Caki2 (cell line): ENCODE measurements at places on chromosomes 1 and 21. TPM values are rescaled to one million over a fixed set of nuclear protein-coding genes. Genes with fewer than 3 reads are reported as not detected.

DNA sequence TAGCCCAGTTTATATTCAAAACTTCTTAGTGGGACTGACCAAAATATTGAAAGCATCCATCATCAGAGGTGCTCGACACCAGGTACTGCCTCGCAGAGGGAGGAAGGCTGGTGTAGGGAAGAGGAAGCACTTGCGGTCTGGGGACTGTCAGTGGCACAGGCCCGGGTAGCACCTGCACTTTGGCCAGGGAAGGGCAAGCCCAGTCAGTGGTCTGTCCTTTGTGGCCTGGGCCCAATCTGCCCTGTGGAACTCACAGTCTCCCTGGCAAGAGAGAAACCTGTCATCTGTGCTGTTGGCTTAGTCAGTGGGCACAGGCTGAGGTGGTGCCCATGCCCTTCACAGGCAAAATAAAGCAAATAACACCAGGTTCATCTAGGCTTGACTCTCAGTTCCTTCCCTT, 77.4 kb downstream of the SYT6 start:
- no peak for DNase-seq

HTR6 gene
- total RNA-seq, result not detected in 2 replicates

- DNase-seq, result peak; percentile 62
These were observed 2.7 kb upstream of the PSMD4 start for GRCh38 chr1:151251656-151252470.

DNA sequence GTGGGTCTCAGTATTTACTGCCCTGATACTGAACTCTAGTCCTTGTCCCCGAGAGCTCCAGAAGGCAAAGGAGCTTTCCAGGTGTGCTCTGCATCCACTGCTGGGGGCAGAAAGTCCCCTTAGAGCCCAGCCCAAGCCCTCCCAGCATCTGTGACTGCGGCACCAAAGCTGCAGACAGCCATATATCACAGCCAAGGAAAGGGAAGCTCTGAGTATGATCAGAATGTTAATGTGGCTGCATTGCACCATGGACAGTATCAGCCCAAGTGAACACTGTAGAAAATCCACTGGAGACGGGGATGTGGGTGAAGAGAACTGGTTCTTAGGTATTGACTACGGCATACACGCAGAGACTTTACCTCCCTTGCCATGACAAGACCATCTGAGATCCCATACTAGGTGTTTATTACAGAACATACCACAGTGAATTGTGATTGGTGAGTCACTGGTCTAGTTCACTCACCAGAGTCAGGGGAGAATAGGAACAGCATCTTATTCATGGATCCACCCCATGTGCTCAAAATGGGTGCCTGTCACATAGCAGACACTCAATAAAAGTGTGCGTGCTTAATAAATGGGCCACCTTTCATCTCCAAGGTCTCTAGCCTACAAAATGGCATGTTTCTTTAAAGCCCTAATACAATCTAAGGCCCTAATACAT, 170.3 kb downstream of the HHIPL2 start:
- DNase-seq, result no peak

- DNase-seq, result peak; percentile 26
These were observed 31.2 kb downstream of the CDCP2 start for GRCh38 chr1:54121482-54122134.

- DNase-seq, result no peak
These were observed 20.6 kb downstream of the INPP5B start for GRCh38 chr1:37926038-37926924.

DNA sequence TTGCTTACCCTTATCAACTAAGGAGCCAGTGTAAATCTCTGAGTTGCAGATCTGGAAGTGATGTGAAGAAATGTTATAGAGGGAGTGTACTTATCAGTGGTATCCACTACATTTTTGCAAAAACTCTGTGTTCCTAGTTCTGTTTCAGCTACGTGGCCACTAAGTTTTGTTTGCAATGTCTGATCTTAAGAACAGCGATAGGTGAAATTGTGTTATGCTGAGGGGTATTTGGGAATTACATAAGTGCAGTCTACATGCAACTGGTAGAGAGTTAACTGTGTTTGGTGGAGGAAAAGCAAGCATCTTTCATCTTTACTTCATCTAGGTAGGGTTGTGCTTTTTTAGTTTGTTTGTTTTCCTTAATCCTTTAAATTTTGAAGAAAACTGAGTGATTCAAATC, 198.8 kb upstream of the SGIP1 start:
- DNase-seq, result no peak

DNA sequence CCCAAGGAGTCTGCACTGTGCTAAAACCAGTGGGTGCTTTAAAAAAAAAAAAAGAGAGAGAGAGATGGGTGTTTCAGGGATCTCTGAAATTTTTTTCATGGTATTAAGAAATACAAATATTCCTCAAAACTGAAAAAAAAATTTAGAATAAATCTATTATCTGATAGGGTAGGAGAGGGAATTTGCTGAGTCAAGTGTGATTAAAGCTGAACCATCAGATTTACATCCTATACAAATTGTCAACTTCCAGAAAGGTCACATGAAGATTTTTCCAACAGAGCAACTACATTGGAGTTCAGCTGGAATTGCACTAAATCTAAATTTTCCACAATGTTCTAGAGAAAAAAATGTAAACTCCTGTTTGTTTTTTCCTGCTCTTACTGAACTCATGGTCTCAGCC, 79.3 kb upstream of the DSCAM start:
- no peak for DNase-seq

DNA sequence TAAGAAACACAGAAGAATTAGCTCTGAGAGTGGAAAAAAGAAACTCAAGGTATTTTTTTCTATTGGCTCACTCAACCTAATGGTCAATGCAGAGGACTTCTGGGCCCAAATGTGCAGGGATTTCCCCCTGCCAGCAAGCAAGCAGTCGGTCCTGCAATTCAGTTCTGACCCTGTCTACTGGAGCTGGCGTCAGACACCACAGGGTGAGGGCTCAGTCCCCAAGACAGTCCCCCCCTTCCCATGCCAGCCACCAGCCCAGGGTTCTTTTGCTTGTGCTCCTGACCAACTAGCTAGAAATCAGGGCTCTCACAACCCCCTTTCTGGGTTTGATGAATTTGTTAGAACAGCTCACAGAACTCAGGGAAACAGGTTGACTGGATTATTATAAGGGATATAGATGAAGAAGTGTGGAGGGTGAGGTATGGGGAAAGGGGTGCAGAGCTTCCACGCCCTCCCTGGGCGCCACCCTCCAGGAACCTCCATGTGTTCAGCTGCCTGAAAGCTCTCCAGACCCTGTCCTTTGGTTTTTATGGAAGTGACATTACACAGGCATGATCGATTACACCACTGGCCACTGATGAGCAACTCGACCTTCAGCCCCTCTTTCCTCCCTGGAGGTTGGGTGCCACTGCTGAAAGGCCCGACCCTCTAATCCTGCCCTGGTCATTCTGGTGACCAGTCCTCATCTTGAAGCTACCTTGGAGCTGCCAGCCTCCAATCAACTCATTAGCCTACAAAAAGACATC, 22.5 kb upstream of the PWP2 start:
- DNase-seq, result no peak

RAB7B gene
- total RNA-seq, result 1.1 and 1.4 TPM in 2 replicates

- DNase-seq, result no peak
These were observed 5.0 kb downstream of the RABGGTB start for GRCh38 chr1:75791022-75791421.

GRCh38 chr21:31236528-31236927, 107.5 kb downstream of the TIAM1 start:
- DNase-seq, result no peak

DNA sequence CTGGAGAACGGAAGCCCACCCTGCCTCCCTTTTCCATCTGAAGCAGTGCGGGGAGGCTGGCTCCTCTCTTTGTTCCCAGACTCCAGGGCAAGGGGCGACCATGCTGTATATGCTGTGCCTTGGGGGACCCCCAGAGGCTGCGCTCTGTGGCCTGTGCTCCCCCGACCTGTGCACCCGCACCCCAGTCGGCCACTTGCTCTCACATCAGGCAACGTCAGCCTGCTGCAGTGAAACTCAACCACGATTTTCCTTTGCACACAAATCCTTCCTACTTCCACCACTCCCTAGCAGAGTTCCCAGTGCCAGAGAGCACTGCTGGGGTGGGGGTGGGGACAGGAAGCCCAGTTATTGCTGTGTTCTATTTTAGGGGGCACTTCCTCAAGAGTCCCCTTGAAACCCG, 52.5 kb downstream of the SIM2 start:
- DNase-seq, result no peak

SLAMF9 gene
- not detected in 2 replicates for total RNA-seq

DNA sequence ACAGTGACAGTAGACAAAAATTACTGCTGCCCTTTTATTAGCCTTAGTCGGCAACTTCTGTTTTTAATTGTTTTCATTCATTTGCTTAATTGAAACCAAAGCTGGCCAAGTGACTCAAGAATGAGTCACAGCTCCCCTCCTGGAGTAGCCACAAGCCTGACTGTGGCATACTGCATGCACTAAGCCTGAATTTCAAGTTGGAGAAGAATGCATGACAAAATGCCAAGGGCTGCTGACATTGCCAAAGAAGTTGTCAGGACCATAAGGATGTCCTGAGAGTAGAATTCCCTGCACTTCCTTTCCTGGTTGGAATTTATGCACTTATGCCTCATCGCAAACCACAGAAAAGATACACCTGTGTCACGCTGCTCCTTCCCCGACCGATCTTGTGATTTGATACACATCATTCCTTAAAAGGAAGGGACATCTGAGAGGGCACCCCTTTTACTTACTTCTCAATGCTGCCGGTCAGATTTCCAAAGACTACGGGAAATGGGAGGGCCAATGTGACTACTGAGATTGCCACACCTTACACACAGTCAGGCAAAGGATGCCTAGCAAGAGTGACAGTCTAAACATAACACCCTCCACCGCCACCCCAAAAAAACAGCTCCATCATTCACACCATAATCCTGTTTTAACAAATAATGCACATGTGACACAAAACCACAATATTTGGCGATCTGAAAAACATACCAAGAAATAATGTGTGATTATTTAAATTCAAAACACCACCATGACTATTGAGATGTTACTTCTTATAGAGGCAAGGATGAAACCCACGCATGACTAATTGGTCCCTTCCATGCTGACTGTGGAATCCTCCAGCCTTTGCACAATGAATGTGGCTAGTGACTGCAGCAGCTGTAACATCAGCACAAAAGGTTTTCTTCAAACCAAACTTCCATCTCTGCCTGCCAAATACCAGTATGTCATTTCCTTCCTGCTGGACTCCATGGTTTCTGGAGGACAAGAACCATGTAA, 28.2 kb downstream of the VAV3 start:
- DNase-seq, result peak; percentile 41

DNA sequence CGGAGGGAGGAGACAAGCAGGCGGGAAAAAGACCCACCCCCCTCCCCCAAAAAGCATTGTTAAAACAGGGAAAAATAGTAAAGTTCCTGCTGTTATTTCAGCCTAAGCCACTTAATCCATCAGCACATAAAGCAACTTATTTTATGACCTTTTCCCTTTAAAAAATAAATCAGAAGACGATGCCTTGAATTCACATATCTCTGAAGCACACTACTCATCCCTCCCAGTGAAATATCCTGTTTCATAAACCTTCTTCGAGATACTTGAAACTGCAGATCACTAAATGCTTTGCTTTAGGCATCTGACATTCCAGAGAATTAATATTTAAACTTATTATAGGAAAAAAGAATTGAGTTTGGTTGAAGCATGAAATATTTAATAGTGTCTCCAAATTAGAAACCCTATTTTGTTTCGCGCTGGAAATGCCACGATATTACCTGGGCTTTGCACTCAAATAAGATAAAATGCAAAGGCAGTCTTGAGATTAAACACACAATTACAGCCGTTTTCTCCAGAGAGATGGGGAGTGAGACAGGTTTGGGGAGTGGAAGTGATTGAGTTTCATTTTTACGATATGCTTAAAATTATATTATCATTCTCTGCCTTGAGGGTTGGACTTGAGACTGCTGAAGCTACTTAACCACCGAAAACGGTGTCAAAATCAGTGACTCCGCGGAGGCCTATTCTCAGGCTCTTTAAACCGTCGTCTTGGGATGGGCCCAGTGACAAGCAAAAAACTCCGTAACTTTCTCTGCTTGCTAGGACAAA, 9.3 kb downstream of the GLIS1 start:
- no peak for DNase-seq

DNA sequence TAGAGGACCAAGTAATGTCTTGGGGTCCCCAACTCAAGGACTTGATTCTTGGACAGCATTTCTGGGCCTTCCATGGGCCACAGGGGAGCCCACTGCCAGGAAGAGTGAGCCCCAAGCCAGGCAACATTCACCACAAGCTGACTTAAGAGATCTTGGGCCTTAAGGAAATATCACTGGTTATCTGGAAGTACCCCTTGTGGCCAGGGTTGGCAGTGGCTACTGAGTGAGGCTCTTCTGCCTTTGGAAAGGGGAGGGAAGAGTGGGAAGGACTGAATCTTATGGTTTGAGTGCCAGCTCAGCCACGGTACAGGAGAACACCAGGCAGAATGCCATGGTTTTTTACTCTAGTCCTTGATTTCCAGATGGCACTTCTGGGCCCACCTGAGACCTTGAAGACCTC, 228.9 kb upstream of the RGS18 start:
- no peak for DNase-seq

- DNase-seq, result no peak
These were observed 114.3 kb downstream of the SLC35F3 start for GRCh38 chr1:234018816-234019215.

- no peak for DNase-seq
These were observed 148.7 kb upstream of the PRMT6 start for GRCh38 chr1:106907795-106908194.

GRCh38 chr1:187509091-187509490, 680.3 kb downstream of the PLA2G4A start:
- DNase-seq, result no peak

CD84 gene
- total RNA-seq, result not detected in 2 replicates

DNA sequence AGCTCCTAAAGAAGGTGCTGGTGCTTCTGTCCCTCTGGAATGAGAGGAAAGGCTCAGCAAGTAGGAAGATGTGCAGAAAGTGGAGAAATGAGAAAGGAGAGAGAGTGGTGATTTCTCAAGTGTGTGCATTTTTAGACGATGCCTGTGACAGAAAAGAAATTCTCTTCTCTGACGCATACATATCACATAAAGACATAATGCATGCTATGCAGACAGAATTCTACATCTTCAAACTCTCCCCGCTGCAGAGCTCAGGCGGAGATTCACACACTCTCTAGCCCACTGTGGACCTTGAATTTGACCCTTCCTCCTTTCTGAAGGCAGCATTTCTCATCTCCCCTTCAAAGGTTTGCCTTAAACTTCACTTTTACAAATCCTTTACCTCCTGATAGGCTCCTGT, 52.0 kb upstream of the CAMK1G start:
- DNase-seq, result no peak

DNA sequence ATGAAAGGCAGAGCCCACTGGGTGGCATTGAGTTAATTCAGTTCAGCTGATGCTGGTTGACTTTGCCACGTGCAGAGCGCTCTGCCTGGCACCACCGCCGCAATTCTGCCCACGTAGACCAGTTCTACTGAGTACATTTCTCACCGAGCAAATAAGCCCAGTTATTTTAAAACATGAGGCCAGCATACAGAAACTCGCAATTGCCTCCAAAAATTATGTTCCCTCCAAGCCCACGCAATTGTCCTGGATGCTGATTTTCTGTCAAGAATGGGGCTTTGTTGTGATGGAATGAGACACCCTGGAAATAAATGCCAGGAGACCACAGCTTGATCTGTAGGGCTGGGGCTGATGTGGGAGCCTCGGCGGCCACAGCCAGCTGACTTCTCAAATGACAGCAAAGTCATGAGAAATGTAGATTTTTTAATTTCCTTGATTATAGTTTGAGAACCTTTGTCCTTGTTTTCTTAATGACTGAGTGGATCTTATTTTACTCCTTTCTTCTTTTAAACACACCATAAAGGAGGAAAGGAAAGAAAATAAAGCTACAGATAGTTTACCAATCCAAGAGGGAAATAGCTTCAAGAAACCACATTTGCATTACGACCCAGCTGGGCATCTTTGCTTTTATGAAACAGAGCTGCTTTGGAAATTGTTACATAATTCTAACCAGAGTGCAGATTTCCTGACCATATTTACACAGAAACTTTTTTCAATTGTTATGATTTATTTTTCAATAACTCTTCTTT, 11.6 kb upstream of the PARP1 start:
- DNase-seq, result no peak
